Adrenal gland (tissue), 19 donors: ENCODE measurements at places on chromosomes 16 and 17. TPM values are rescaled to one million over a fixed set of nuclear protein-coding genes. Genes with fewer than 3 reads are reported as not detected.
A peak's percentile ranks its signal among the peaks of the same experiment; 100 is the strongest.

DNA sequence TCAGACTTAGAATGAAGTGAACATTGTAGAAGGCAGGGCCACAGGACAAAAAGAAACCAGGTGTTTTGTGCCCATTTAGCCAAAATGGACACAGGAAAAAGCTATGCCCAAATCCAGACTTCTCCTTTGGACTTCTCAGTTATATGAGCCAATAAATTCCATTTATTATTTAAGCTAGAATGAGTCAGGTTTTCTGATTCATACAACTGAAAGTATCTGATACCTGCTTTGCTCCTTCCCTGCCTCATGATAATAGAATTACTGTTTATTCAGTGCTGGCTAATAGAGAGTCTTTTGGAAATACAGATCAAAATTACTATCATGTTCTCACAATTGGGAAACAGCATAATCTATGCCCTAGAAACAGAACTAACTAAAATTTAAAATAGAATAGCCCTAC is 8.7 kb upstream of the CPD start:
- no peaks in the 10 kb centered on the region for H3K27me3 ChIP-seq
- H3K36me3 ChIP-seq, result no peaks in the 10 kb centered on the region
- no peak overlapping the region for H3K27ac ChIP-seq
- H3K4me1 ChIP-seq, result no peaks in the 10 kb centered on the region
- H3K4me3 ChIP-seq, result no peak overlapping the region
- DNase-seq, result no peak

GRCh38 chr17:69117855-69118784 is 23.6 kb downstream of the ABCA6 start:
- no peak for DNase-seq
- peaks cover 25% of the 10 kb centered on the region for H3K4me1 ChIP-seq
- no peak overlapping the region for H3K27ac ChIP-seq
- H3K36me3 ChIP-seq, result no peaks in the 10 kb centered on the region
- no peaks in the 10 kb centered on the region for H3K27me3 ChIP-seq

GRCh38 chr16:53056392-53056881 is 1.6 kb downstream of the CHD9 start:
- peak overlapping the region; percentile 91 for H3K27ac ChIP-seq
- no peaks in the 10 kb centered on the region for H3K27me3 ChIP-seq
- H3K4me3 ChIP-seq, result peak overlapping the region; percentile 87
- no peaks in the 10 kb centered on the region for H3K36me3 ChIP-seq
- H3K4me1 ChIP-seq, result peaks cover 26% of the 10 kb centered on the region

GRCh38 chr16:54939510-54940278 is 9.0 kb downstream of the IRX5 start:
- no peak overlapping the region for H3K4me3 ChIP-seq
- no peaks in the 10 kb centered on the region for H3K4me1 ChIP-seq
- peaks cover 61% of the 10 kb centered on the region for H3K27me3 ChIP-seq
- no peak for DNase-seq
- no peak overlapping the region for H3K27ac ChIP-seq

- H3K27me3 ChIP-seq, result no peaks in the 10 kb centered on the region
- DNase-seq, result peak; percentile 83
- H3K27ac ChIP-seq, result no peak overlapping the region
- H3K36me3 ChIP-seq, result no peaks in the 10 kb centered on the region
- H3K4me1 ChIP-seq, result peaks cover 19% of the 10 kb centered on the region
- H3K4me3 ChIP-seq, result no peak overlapping the region
Measured at GRCh38 chr17:49851387-49852291, 3.8 kb upstream of the TAC4 start.

The NPIPA3 gene
- total RNA-seq, result 6.0 TPM

DNA sequence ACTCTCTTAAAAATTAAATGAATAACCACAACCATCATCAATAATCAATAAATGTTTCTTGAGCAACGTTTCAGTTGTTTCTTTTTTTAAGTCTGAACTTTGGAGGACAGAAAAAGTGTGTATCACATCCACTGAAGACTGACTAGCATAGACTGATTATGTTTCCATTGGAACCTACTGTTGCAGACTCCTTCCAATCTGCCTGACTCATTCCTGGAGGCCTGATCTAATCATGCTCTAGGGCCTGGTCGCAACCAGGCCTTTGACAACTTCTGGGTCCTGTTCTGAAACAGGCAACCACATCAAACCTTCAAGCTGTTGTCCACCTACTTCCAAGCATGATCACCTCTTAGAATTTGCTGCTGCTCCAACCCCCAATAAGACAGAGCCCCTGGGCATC is 109.2 kb upstream of the NUDT7 start:
- H3K4me1 ChIP-seq, result no peaks in the 10 kb centered on the region
- no peaks in the 10 kb centered on the region for H3K36me3 ChIP-seq
- no peaks in the 10 kb centered on the region for H3K27me3 ChIP-seq
- DNase-seq, result no peak
- no peak overlapping the region for H3K27ac ChIP-seq
- no peak overlapping the region for H3K4me3 ChIP-seq

The GPR139 gene
- not detected for total RNA-seq
